HS-5 (cell line): ENCODE measurements at places on chromosomes 12 and 14.
A peak's percentile ranks its signal among the peaks of the same experiment; 100 is the strongest.

- DNase-seq = no peak
Measured at GRCh38 chr12:51265024-51265423, 5.2 kb downstream of the SMAGP start.

GRCh38 chr14:103217538-103217937, 94.3 kb downstream of the TNFAIP2 start:
- DNase-seq = no peak

- DNase-seq = no peak
Measured at GRCh38 chr14:36856095-36856878, 194.6 kb downstream of the PAX9 start.

GRCh38 chr14:97878727-97879126, 1081.5 kb downstream of the VRK1 start:
- no peak for DNase-seq

DNA sequence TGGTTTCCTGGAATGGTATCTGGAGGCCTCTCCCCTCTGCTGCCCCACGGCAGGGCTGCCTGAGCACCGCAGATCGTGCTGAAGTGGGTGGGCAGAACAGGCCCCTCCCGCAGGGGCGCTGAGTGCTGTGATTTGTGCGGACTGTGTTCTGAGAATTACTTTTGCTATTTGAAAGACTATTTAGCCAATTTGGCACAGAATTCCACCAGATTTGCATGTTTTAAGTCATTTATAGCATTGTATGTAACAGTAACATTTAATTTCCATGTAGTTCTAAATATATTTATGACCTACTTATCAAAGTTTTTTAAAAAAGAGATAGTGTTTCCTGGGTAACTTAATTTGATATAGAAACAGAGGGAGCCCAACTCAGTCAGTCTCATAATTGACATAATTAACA, 55.3 kb downstream of the TNFAIP2 start:
- no peak for DNase-seq

- peak; percentile 51 for DNase-seq
Measured at GRCh38 chr12:119902084-119902509, 25.0 kb upstream of the CIT start.

- DNase-seq = peak; percentile 71
Measured at GRCh38 chr12:70190262-70191010, 52.8 kb upstream of the CNOT2 start.

GRCh38 chr12:47216150-47216677, 136.5 kb upstream of the AMIGO2 start:
- DNase-seq = no peak

DNA sequence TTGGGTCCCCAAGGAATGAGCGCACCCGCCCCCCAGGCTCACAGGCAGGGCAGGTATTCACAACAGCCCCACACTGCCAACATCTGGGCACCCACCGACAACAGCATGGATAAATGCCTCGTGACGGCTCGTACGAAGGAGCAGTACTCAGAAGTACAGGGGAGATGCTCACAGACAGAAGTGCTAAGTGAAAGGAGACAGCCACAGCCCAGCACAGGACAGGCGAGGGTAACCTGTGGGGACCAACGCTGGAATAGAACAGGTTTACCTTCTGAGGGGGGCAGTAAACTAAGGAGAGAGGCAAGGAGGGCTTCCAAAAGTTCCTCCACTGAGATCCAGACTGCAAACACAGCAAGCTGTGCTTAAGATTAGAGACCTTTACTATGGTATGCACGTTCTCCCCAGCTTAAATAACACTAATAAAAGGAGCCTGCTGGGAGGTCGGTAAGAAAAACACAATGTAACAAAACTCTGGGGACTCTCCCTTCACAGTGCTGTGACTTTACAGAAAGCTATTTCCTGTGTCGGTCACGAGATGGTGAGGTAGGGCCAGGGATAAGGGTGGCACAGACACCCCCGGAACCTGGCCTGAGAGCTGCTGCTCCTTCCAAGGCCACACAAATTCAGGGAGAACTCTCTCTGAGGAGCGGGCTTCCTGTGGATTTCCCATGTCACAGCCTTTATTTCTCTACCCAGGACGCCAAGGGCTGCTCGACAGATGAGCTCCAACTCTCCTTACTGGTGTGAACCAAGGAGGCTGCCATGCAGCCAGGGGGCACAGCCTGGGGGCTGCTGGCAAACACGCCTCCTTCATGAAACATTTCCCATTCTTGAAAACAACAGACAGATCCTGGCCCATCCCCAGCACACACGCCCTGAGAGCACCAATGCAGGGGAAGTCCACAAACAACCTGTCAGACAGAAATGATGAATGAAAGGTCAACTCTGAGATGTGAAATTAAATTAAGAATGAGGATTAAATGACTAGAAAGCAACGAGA, 26.3 kb downstream of the SLC15A4 start:
- DNase-seq = no peak

GRCh38 chr14:58731465-58732293, 93.9 kb downstream of the DACT1 start:
- peak; percentile 98 for DNase-seq

- peak; percentile 87 for DNase-seq
Measured at GRCh38 chr14:22432348-22432976, 156.6 kb downstream of the DAD1 start.

GRCh38 chr12:108173160-108173559, 44.1 kb downstream of the WSCD2 start:
- DNase-seq = no peak

DNA sequence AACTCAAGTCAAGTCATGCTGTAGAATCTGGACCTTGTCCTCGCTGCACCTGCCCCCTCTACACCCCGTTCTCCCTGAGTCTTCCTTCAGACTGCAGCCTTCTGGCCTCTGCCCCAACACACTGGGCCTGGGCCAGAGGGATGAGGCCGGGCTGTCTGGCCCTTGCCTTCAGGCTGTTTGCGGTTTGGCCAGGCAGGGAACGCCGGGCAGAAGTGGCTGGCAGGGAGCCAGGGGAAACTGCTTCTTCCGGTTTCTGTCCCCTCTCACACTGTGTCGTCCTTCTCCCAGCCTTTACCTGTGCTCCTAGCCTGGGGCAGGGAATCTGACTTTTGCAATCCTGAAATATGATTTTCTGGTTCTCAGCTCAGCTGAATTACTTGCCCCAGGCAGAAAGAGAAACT, 13.5 kb downstream of the DGLUCY start:
- DNase-seq = no peak

DNA sequence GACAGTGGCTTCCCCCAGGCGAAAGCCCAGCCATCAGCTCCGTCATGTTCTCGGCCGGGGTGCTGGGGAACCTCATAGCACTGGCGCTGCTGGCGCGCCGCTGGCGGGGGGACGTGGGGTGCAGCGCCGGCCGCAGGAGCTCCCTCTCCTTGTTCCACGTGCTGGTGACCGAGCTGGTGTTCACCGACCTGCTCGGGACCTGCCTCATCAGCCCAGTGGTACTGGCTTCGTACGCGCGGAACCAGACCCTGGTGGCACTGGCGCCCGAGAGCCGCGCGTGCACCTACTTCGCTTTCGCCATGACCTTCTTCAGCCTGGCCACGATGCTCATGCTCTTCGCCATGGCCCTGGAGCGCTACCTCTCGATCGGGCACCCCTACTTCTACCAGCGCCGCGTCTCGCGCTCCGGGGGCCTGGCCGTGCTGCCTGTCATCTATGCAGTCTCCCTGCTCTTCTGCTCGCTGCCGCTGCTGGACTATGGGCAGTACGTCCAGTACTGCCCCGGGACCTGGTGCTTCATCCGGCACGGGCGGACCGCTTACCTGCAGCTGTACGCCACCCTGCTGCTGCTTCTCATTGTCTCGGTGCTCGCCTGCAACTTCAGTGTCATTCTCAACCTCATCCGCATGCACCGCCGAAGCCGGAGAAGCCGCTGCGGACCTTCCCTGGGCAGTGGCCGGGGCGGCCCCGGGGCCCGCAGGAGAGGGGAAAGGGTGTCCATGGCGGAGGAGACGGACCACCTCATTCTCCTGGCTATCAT, 663 bp downstream of the PTGER2 start:
- no peak for DNase-seq

- DNase-seq = peak; percentile 31
Measured at GRCh38 chr14:79732911-79733655, 478.2 kb downstream of the DIO2 start.

- no peak for DNase-seq
Measured at GRCh38 chr14:74211945-74212580, 27.2 kb upstream of the VSX2 start.

DNA sequence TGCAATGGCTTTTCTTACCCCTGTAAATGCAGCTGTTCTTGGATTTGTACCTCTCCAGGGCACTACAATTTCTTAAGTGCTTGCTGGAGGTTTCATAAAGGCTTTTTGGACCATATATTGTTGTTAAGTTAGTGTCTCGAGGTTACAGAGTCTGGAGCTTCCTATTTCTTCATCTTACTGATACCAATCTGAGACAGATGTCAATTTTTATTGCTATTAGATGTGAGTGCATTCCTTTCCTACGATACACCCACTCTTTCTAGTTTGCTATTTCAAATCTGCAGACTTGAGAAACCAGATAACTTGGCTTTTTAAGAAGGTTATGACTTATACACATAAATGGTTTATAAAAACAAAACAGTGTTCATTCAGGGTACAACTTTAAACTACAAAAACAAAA, 2.1 kb downstream of the NOXRED1 start:
- peak; percentile 25 for DNase-seq

GRCh38 chr12:817941-818600, 65.7 kb downstream of the WNK1 start:
- no peak for DNase-seq

GRCh38 chr12:10771132-10771733, 31.2 kb downstream of the TAS2R7 start:
- DNase-seq = no peak

DNA sequence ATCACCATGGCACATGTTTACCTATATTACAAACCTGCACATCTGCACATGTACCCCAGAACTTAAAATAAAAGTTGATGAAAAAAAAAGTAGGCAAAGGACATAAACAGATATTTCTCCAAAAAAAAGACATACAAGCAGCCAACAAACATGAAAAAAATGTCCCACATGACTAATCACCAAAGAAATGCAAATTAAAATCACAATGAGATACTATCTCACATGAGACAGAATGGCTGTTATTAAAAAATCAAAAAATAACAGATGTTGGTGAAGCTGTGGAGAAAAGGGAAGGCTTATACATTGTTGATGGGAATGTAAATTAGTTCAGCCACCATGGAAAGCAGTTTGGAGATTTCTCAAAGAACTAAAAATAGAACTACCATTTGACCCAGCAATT, 68.0 kb upstream of the FAR2 start:
- no peak for DNase-seq

GRCh38 chr12:104741497-104742367, 216.4 kb downstream of the SLC41A2 start:
- DNase-seq = no peak

- DNase-seq = no peak
Measured at GRCh38 chr14:73610687-73611086, 1.6 kb upstream of the ACOT6 start.

- no peak for DNase-seq
Measured at GRCh38 chr14:104865081-104865630, at the start of gene CEP170B. TSS of gene CEP170B (plus strand) at chr14:104865268. CDS start at chr14:104868451, 3,183 bp downstream.

DNA sequence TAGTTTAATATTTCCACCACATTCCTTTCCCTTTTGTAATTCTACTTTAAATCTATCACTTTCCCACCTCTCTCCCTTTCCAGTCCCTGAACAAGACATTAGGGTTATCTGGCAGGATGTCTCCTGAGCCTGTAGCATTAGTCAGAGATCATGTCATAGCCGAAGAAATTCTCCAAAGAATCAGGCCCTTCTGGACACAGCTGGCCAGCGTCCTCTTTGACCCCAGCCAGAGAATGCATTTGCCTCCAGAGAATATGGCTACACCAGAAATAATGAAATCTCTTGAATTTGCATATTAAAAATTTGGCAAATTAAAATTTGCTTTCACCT, 56.7 kb downstream of the NTF3 start:
- DNase-seq = peak; percentile 56

DNA sequence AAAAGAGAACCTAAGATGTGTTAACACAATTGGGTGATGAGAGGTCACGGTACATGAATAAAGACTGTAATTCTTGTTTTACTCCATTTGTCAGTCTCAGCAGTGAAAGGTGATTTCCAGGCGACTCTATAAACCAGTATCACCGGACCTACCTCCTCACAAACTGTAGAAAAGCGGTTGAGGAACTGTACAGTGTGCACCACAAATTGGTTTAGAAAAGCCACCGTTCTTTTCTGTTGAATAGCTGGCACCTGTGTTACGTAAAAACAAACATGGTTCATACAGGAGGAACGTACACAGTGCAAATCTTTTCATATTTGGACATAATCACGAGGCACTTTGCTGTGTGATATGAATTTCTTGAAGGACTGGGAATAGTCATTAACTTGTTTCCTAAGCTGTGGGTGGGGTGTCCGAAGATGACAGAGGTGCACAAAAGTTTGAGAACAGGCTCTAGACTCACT, 663 bp downstream of the WASHC3 start:
- DNase-seq = peak; percentile 6

GRCh38 chr14:38405851-38406635, 150.2 kb upstream of the CLEC14A start:
- no peak for DNase-seq

DNA sequence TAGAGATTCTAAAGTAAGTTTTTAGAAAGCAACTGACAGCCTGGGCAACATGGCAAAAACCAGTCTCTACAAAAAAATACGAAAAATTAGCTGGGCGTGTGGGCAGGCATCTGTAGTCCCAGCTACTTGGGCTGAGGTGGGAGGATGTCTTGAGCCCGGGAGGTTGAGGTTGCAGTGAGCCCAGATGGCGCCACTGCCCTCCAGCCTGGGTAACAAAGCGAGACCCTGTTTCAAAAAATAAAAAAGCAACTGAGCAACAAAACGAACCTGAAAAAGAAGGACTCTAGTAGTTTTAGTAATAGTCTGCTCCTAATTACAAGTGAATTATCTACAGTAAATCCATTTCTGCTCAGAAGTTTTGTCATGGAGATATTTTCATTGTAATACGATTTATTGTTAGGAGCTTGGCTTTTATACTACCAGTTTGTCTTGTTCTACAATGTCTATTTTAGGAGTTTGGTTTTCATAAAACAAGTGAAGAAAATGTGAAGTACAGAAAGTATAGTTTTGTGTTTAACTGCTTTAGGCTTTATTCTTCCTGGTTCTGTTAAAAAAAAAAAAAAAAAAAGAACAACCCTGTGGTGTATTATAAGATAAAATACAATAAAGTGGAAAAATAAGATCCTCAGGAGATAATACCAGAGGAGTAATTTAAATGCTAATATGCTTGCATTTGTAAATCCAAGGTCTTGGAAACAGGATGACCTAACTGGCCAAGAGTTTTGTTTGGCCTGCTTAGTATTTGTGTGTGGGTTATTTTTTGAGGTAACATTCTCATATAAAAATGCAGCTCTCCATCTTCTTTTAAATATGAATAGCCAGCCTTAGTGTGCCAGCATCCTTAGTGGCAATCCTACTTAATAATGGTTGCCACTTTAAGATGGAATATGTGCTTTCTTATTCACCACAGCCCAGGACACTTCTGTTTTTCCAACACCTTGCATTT, 2.8 kb downstream of the TMX1 start:
- no peak for DNase-seq

DNA sequence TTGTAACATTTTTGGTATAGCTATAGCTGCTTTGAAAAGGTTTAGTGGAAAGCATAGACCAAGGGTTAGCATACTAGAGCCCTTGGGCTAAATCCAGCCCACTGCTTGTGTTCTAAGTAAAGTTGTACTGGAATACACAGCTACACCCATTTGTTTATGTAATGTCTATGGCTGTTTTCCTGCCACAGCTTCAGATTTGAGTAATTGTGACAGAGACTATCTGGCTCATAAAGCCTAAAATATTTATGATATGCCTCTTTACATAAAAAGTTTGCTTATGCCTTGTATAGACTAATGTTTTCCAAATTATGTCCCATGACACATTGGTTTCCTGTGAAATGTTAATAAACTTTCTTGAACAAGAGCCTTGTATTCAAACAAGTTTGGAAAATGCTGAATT, 234.8 kb upstream of the ATP2B1 start:
- no peak for DNase-seq
